ENCODE measurements at places on chromosomes 2 and 18. TPM values are rescaled to one million over a fixed set of nuclear protein-coding genes. Genes with fewer than 3 reads are reported as not detected.

GRCh38 chr2:39667104-39667885 is 1.6 kb downstream of the TMEM178A start:
- no peak for DNase-seq

GRCh38 chr2:118123561-118124232 is 35.4 kb downstream of the INSIG2 start:
- no peak for DNase-seq

Gene GKN2
- total RNA-seq: not detected

DNA sequence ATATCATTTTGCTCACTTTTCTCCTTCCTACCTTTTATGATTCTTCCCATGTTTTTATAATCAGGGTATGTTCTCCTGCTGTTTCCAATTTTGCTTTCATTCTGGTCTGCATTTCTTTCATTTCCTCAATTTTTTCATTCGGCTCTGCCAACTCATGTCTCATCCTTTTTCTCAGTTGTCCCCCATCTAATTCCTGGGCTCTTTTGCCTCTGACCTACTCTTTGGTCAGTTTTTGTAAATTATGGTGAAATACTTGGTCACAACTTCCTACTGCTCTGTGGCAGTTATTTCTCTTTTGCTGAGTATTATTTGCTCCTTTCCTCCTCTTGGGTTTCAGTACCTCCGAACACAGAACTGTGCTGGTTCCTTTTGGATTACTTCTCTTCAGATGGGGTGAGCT is 27.5 kb downstream of the MYO7B start:
- DNase-seq: no peak

DNA sequence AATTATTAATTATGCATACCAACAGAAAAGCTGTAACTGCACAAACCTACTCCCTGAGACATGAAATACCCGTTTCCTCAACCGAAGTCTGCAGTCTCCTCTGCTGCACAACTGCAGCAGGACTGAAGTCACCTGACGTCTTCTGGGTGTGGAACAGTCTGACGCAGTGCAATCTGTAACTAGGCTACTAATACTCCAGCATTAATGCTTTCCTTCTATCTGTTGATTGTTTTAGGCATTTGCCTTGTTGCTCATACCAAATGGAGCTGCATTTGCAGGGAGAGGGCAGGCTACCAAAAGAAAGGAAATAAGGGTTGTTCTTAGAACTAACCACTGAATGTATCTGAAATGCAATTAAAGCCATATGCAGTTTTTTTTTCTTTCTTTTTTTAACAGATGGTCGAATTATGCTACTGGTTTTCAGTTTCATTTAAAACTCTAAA is 40.1 kb downstream of the RTN4 start:
- DNase-seq: peak; percentile 26

GRCh38 chr2:171208657-171209056 is 48.0 kb upstream of the TLK1 start:
- no peak for DNase-seq

DNA sequence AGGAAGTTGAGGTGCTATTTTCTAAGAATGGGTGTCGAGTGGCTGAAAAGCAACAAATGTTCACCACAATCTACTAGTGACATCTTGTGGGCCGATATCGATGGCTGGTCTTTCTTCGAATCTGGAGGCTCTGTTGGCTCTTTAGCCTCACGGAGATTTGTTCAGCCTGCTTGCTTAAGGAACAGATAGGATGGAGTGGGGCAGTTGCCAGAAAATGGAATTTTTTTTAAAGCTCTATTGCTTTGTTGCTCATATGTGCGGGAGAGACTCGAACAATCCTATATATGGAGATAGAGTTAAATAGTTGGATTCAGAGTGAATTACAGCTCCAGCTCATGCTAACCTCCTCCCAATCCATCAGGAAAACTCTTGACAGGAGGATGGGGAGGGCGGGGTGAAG is 70.9 kb upstream of the LYPD6B start:
- DNase-seq: no peak

- no peak for DNase-seq
Measured at GRCh38 chr2:145286716-145287275, 766.9 kb upstream of the ZEB2 start.

Gene ARPC2
- 448 TPM for total RNA-seq

Gene SRD5A2
- not detected for total RNA-seq

GRCh38 chr2:194619366-194619765 is 1037.7 kb upstream of the SLC39A10 start:
- no peak for DNase-seq

GRCh38 chr18:79567481-79568147 is 112.0 kb upstream of the CTDP1 start:
- no peak for DNase-seq

- DNase-seq: no peak
Measured at GRCh38 chr2:234971496-234971895, 19.7 kb downstream of the SH3BP4 start.

GRCh38 chr2:96099861-96100798 is 16.2 kb downstream of the ADRA2B start:
- DNase-seq: no peak

Data from CD4-positive, alpha-beta T cell (primary cell).